ENCODE measurements at places on chromosomes 5 and 9.

DNA sequence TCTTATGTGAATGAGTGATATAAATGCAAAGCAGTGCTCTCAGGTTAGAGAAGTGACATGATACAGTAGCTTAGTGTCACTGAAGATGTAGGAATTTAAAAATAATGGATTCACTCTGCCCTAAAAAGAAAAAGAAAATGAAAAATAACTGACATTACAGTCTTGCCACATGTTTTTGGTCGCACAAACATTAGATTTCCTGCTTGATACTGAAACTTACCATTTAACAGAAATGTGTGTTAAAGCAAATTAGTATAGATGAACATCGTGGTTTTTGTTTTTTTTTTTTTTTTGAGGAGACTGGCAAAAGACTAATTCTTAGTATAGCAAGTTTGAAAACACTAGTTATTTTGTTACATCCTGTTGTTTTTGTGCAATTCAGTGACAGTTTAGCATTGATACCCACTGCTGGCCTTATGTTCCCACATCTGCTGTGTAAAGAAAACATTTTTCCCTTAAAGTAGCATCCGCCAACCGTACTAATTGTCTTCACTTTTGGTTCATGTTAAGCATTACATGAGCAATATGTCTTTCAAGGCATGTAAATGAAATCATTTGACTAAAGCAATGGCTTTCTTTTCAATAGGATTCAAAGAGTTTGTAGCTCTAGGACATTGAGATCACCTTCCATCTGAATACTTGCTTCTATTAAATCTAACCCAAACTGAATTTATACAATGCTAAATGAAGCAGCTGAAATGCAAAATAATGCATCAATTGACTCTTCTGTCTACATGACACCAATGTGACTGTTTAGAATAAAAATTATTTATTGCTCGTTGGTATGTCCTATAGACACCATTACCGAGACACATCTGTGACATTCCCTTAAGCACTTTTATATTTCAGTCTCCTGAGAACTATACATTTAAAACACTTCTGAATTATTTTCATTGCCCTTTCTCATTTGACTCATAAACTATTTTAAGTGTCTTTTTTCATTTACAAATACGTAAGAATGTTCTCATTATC is 859.1 kb downstream of the MAT2B start:
- DNase-seq: no peak

GRCh38 chr9:69433392-69433791 is 108.4 kb downstream of the ENTREP1 start:
- DNase-seq: no peak

GRCh38 chr5:41266377-41266776 is 53.0 kb upstream of the C6 start:
- DNase-seq: no peak

- DNase-seq: no peak
These were observed 21.8 kb upstream of the FKTN start for GRCh38 chr9:105535920-105536668.

DNA sequence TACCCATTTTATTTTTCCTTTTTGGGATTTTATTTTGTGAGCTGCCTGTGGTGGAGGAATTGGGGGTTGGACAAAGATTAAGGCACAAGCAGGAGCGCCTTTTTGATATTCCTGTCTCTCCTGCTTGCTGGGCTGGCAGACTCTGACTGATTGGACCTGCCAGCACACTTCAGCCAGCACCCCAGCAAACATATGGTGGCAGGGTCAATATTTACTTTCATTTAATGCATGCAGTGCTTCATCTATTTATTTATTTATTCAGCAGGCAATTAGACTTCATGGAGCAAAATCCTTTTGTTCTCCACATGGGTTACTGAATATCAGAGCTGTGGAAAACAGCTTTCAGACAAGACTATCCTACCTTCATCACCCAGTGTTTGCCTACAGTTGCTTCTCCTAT is 48.4 kb upstream of the EPB41L4A start:
- no peak for DNase-seq

- DNase-seq: no peak
These were observed 17.4 kb downstream of the NRG2 start for GRCh38 chr5:140025736-140026135.

GRCh38 chr5:68465934-68466551 is 250.5 kb downstream of the PIK3R1 start:
- DNase-seq: no peak

GRCh38 chr5:59390074-59390659 is 503.4 kb downstream of the PDE4D start:
- no peak for DNase-seq

GRCh38 chr9:88590558-88591146 is 55.7 kb downstream of the NXNL2 start:
- DNase-seq: no peak

GRCh38 chr9:73178044-73178443 is 26.4 kb downstream of the ANXA1 start:
- DNase-seq: no peak

DNA sequence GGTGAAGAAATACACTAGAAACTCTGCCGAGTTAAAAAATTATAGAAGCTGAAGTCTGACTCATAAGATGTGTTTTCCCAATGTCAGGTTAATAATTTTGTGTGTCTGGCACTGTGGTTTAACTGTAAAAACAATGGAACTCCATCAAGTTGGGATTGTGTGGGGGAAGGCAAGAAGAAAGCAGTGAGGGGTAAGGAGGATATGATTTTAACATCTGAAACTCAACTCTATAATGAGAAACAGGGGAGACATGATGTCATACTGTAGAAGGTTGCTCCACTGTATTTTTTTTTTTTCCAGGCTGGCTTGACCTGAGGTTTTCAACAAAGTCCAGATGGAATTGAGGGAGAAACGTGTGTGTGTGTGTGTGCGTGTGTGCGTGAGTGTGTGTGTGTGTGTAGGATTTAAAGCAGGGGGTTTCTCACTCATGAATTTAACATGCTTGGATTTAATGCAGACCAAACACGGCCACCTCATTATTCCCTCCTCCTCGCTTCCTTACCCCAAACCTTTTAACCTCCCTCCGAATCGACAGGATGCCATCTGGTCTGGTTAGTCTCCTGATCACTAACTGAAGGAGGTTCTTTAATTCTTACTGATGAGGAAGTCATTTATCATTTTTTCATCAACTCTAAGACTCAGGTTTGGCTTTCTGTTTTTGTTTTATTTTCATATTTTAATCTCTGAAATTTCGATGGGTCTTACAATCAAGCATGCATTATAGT is 140.2 kb upstream of the LPAR1 start:
- no peak for DNase-seq

- no peak for DNase-seq
These were observed 28.5 kb downstream of the GOLGA2 start for GRCh38 chr9:128247226-128247803.

- no peak for DNase-seq
These were observed 516 bp downstream of the MRPL41 start for GRCh38 chr9:137552022-137552768.

DNA sequence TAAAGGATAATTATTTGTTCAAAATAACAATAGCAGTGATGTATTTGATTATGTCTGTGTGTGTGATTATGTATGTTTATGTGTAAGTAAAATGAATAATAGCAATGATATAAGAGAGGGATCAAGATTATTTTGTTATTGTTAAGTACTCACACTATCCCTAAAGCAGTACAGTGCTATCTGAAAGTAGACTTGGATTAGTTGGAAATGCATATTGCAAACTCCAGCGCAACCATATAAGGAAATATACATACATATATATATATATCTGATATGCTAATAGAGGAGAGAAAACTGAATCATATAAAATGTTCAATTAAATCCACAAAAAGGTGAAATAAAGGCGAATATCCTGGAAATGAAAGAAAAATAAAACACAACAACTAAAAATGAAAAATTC is 268.4 kb downstream of the HINT1 start:
- DNase-seq: no peak

- DNase-seq: no peak
These were observed 46.3 kb upstream of the MARCHF11 start for GRCh38 chr5:16225927-16226326.

DNA sequence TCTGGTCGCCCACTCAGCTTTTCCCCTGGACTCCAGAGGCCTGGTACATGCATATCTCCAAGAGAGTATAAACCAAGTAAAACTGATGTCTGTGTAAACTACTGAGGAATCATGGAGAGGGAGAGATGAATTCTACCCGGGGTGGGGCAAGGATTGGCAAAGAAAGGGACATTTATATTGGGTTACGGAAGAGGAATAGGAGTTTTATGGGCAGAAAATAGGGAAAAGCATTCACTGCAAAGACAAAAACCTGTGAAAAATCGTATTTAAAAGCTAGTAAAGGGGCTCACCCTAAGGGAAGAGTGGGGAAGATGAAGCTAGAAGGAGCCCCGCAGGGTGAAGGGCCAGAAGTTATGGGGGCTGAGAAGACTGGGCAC is 248.0 kb upstream of the KLF4 start:
- no peak for DNase-seq

Measured in activated CD4-positive, alpha-beta T cell treated with anti-CD3 and anti-CD28 coated beads for 1 hour (primary cell).